Stimulated activated CD8-positive, alpha-beta memory T cell treated with anti-CD3 and anti-CD28 coated beads, Interleukin-2, amount 100 ng/mL, for 48 hours (primary cell): ENCODE measurements at places on chromosomes 5 and 9.

GRCh38 chr9:35938474-35939356 is 19.2 kb downstream of the OR2S2 start:
- DNase-seq, result no peak

DNA sequence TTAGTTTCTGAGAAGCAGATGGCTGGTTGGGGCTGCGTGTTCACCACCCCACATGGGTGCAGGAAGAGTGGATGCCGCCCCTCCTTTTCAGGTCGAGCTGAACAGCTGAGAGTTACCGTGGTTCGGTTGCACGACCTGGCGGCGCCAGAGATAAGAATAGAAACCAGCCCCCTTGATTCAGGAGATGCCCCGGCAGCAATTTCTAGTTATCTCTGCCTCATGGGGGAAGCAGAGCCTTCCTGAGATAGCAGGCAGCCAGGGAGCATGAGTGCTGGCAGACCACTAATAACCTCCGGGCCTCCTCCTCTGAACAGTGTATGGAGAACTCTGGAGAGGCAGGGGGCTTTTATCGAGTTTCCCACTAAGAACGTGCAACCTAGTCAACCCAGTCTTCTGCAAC is 177.8 kb downstream of the NSG2 start:
- no peak for DNase-seq

GRCh38 chr5:41812156-41812555 is 58.1 kb downstream of the OXCT1 start:
- DNase-seq, result no peak

DNA sequence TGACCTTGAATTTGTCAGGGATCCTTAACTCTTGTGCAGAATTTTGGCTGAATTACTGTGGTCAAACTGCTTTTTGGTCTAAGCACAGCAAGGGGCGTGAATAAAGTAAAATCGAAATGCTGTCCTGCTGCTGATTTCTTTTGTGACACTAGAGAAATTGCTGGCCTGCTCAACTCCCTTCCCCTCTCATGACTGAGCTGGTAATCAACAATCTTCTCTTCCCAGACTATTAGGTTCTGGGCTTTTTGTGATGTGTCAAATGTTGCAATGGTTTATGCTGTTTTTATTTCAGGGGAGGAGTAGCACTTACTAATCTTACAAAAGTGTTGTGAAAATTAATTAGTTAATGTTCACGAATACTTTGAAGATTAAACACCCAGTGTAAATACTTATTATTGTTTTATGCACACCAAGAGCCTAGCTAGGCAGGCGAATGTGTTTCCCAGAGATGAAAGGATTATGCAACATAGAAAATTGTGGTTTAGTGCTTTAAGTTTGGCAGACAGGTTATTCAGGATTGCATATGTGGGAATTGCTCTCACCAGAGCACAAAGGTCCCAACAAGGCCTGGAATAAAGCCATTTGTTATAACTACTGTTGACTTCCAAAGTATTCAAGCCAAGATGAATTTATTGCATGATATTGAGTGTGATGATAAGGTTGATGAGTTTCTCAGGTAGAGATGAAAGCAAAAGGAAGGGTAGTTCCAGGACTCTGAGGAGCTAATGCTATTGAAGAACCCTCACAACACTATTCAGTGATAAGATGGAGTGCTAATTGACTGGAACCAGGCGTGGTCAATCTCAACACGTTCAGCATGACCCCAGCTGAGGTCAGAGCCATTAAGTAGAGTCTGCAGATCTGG is 280.7 kb upstream of the ZNF608 start:
- no peak for DNase-seq

GRCh38 chr5:57987552-57987951 is 472.3 kb downstream of the PLK2 start:
- no peak for DNase-seq

DNA sequence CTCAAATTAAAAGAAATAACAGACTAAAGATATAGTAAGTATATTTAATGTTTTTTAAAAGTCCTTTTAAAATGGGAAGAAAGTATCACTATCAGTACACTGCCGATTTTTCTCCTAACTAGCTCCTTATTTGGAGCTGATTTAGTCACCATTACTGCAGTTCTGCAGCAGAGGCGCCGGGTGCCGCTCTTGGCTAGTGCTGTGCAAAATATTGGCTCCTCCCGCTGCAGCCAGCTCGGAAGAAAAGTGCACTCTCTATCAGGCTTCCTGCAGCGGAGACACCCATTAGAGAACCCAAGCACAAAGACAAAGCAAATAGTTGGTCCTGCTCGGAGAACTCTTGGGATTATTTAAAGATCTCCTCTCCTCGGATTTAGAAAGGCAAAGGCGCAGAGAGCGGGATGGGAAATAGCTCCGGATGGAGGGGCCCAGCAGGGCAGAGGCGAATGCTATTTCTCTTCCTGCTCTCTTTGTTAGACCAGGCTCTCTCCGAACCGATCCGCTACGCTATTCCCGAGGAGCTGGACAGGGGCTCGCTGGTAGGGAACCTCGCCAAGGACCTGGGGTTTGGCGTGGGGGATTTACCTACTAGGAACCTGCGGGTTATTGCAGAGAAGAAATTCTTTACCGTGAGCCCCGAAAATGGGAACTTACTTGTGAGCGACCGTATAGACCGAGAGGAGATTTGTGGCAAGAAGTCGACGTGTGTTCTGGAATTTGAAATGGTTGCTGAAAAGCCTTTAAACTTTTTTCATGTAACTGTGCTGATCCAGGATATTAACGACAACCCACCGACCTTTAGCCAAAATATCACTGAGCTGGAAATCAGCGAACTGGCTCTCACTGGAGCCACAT is at the start of gene PCDHGB3:
Gene PCDHGB3 (plus strand): TSS at position 249 of the 855 bp plus-strand sequence. CDS start 153 bp downstream, at position 402.
- DNase-seq, result no peak

- no peak for DNase-seq
Measured at GRCh38 chr5:142737179-142737578, 33.0 kb upstream of the ARHGAP26 start.
